ENCODE measurements at places on chromosomes 1 and 21.

GRCh38 chr21:41764558-41765419 lies 2.1 kb downstream of the RIPK4 start:
- no peak for DNase-seq

- no peak for DNase-seq
Observed at GRCh38 chr1:2591581-2592261, 5.1 kb downstream of the PRXL2B start.

DNA sequence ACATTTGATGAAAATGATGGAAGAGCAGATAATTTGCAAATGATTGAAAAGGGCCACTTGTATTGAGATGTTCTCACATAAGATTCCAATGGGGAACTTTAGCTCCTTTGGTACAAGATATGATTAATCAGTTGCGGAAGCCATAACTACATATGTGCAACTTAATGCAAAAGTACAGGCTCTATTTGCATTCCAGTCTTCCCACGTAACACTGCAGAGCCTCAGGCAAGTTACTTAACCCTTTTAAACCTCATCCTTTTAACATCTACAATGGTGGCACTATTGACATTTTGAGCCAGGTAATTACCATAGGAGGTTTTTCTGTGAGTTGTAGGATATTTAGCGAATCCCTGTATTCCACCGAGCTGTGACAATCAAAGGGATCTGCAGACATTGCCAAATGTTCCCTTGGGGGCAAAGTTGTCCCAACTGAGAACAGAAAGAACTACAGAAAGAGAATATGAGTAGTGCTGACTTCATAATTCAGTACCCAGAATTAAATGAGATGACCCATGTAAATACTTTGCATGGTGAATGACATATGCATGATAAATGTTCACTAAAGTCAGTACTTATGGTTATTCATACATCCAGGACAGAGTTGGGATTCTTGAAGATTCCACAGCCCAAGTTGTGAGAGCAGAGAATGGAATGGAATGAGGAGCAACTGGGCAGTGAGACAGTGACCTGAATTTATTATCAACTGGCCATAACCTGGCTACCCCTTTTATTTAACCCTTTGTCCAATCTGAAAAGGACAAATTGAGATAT lies 62.6 kb downstream of the SPAG17 start:
- no peak for DNase-seq

DNA sequence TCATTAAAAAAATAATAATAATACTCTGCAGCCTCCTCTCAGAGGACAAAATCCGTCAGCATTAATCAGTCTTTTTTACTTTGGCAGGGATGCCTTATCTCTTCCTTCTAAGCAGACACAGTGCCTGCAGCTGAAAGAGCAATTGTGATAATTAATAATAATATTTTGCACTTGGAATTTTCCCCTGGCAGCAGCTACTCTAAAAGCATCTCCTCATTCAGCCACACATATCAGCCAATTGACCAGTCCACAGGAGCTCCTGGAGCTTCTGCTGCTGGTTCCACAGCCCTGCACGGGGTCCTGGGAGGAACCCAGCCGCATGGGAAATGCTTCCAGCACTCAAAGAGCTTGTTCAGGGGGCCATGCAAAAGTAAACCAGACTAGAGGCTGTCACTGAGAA lies 31.0 kb upstream of the VWA5B1 start:
- DNase-seq = no peak

Data from CD4-positive, alpha-beta T cell treated with Interleukin-6 at 100 ng/mL for 8 hours (primary cell).